ENCODE measurements at places on chromosomes 11 and 22. TPM values are rescaled to one million over a fixed set of nuclear protein-coding genes. Genes with fewer than 3 reads are reported as not detected.

The KCNQ1 gene
- polyA plus RNA-seq, result 5.7 TPM

The DEUP1 gene
- not detected for polyA plus RNA-seq

- H3K4me3 ChIP-seq, result no peak overlapping the region
- no peaks in the 10 kb centered on the region for H3K4me1 ChIP-seq
- H3K27ac ChIP-seq, result no peak overlapping the region
- no peak for DNase-seq
- no peaks in the 10 kb centered on the region for H3K27me3 ChIP-seq
Observed at GRCh38 chr11:995044-995751, 41.3 kb downstream of the MUC6 start.

DNA sequence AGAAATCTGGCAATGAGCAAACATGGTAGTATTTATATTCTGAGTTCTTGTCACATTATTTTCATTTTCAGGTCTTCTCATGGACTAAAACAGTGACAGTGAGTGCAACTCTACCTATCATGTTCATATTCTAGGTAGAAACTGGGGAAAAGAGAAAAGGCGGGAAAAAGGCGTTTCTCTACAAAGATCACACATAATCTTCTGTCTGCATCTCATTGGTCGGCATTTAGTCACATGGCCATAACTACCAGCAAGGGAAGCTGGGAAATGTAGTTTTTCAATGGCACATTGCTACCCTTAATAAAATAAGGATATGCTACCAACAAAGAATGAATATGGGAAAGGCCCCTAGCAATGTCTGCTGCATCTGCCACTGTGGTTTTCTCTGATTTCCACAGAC, 57.6 kb upstream of the B3GAT1 start:
- H3K27ac ChIP-seq, result no peak overlapping the region
- H3K4me3 ChIP-seq, result no peak overlapping the region
- no peaks in the 10 kb centered on the region for H3K36me3 ChIP-seq
- H3K27me3 ChIP-seq, result peaks cover 4% of the 10 kb centered on the region

DNA sequence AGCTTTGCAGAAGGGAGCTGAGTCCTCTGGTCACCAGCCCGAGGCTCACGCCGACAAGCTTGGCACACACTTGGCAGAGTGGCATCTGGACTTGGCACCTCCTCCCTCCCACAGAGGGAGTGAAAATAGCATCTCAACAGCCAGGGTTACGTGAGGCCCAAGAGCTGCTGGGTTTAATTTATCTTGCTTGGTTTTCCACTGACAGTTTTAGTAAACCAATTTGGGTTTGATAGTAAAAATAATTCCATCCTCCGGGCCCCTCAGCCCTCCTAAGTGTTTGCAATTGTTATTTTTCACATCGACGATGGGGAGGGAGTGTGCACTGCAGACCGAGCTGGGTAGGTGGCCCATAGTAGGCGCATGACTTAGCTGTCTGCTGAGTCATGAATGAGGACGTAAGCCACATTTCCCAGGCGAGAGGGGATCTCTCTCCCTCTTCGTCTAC, 107.6 kb upstream of the ASPHD2 start:
- H3K27ac ChIP-seq, result no peak overlapping the region
- H3K27me3 ChIP-seq, result no peaks in the 10 kb centered on the region
- no peaks in the 10 kb centered on the region for H3K4me1 ChIP-seq

- H3K27me3 ChIP-seq, result no peaks in the 10 kb centered on the region
- no peak overlapping the region for H3K4me3 ChIP-seq
- DNase-seq, result no peak
- no peaks in the 10 kb centered on the region for H3K36me3 ChIP-seq
- H3K4me1 ChIP-seq, result no peaks in the 10 kb centered on the region
Observed at GRCh38 chr11:75233754-75234172, 6.8 kb upstream of the TPBGL start.

GRCh38 chr22:29310863-29311339, 4.5 kb downstream of the GAS2L1 start:
- H3K36me3 ChIP-seq, result no peaks in the 10 kb centered on the region
- H3K4me3 ChIP-seq, result no peak overlapping the region
- DNase-seq, result no peak
- H3K27ac ChIP-seq, result no peak overlapping the region
